ENCODE measurements at places on chromosomes 3 and 15.

- DNase-seq = no peak
Measured at GRCh38 chr15:47184908-47185801, 532.1 kb upstream of the SEMA6D start.

- no peak for DNase-seq
Measured at GRCh38 chr3:146133441-146133840, 27.5 kb downstream of the PLOD2 start.

GRCh38 chr15:75436881-75437280 is 14.6 kb downstream of the SIN3A start:
- DNase-seq = no peak

DNA sequence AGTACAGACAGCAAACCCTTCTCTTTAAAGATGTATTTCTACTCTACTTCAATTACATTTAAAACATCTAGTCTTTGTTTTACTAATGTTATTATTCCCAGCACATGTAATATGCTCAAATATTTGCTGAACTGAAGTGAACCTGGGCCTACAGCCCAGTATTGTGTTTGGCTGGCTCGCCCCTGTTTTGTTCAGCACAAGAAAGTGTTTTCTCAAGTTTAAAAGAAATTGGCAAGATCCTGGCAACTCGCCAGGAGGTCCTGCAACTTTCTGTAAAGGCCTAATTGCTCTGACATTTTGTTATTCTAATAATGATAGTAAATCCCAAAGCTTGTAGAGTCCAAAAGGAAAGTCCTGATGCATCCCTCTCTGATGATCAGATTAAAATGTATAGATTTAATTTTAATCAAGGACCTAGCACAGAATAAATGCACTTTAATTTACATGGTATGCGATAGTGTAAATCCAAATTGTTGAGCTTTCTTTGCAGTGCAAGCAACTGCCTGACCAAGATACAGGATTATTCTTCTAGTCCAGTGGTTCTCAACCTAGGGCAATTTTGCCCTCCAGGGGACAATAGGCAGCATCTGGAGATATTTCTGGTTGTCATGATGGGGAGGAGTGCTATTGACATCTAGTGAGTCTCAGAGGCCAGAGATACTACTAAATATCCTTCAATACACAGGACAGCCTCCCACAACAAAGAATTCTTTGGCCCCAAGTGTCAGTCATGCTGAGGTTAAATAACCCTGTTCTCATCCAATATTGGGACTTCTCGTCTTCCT is 35.7 kb upstream of the TMOD3 start:
- DNase-seq = no peak

DNA sequence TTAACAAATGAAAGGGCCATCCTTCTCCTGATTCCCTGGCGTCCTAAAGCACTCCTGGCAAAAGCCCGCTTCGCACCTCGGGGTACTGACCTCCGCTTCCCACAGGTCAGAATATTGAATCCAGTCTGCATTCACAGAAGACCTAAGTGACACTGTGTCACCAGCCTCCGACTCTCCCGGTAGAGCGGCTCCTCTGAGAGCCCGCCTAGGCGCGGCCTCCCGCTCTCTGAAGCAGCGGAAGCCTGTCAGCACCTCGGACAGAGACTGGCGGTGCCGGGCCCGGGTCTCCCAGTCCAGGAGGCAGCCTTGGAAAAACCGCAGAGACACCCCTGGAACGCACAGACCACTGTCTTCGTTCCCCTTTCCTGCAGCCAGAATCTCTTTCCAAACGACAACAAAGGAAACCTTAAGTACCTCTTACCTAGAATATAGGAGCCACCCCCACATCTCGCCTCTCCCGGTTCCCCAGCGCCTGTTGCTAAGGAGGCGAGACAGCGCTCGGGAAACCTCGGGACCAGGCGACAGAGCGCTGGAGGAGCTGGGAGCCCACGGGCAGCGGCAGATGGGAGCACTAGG is 1.2 kb downstream of the GABRB3 start:
- no peak for DNase-seq

DNA sequence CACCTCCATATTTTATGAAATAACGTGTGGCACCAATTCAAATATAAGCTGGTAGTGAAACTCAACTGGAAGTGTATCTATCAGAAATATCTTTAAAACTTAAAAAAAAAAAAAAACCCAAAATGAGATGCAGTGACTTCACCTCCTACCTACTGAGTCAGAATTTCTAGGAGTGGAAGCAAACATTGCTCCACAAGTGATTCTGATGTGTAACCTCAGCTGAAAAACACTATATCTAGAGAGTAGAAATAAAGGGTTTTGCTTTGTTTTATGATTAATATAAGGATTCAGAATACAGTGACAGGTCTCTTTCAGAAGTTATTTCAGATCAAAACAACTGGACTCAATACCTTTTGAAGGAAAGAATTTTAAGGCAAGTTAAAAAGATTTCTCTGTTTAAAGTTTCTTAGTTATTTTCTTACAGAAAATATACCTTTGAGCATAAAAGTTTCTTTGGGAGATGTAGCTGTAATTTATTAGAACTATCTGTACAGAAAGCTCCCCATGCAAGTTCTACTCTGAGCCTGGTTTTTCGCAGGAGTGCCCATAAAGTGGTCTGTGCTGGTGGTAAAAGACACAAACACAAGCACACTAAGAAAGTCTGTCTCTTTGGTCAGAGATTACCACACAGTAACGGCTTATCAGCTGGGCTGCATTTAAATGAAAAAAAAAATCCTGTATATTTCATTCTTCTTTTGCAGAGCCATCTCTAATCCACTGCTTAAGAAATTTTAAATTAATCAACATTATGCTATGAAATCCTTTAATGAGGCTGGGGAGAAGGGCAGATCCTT is 59.9 kb upstream of the PPIB start:
- no peak for DNase-seq

GRCh38 chr3:196938576-196938975 is 3.8 kb downstream of the NCBP2 start:
- no peak for DNase-seq

GRCh38 chr3:55300701-55301100 is 186.4 kb downstream of the WNT5A start:
- no peak for DNase-seq

DNA sequence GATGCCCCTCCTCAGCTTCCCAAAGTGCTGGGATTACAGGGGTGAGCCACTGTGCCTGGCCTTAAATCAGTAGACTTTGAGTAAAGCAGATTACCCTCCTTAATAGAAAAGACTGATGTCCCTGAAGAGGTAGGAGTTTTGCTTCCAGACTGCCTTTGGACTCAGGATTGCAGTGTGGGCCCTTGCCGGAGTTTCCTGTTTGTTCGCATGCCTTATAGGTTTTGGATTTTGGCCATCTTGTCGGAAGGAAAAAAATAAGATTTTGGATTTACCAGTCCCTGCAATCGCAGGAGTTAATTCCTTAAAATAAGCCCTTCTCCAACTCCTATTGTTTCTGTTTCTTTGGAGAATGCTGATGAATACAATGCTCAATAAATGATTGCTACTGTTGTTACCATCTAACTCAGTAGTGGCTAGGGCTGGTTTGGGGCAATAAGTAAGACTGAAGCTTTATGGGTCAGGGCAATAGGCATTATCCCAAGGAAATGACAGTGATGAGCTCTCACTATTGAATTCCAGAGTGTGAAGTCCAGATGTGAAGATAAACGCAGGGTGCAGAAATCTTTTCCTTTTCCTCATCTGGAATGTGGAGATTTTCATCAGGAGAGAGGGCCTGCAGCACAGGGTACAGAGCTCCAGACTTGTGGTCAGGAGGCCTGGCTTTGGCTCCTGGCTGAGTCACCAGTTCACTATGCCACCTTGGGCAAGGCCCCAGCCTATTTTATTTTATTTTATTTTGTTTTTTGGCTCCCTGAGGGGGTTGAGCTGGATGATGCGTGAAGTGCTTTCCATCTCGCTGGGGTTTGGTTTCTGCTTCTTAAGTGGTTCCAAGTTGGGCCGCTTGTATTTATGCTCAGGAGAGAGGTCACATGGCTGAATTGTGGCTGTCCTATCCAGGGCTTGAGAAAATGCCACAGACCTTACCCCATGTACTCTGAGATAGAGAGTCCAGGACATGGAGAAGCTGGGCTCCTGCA is 25.3 kb downstream of the FOXL2 start:
- no peak for DNase-seq

GRCh38 chr3:14531856-14532395 is 8.2 kb downstream of the GRIP2 start:
- no peak for DNase-seq

- DNase-seq = no peak
Measured at GRCh38 chr15:56963126-56963525, 44.7 kb downstream of the TCF12 start.

- no peak for DNase-seq
Measured at GRCh38 chr3:48441940-48442339, 1.9 kb downstream of the TMA7 start.

DNA sequence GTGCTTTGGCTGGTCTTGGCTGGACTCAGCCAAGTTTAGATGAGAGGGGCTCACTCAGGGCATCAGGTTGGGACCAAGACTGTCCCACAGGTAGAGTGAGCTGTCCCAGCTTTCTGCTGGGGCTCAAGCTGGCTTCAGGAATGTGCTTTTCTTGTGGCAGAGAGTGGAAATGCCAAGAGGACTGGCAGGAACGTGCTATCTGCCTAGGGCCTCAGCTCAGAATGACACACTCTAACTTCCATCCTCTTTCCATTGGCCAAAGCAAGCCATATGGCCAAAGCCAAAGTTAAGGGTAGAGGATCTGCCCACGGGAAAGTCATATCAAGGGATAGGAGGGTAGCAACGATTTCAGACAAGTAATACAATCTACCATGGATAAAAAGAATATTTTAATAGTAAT is 178.8 kb downstream of the ABHD5 start:
- no peak for DNase-seq

DNA sequence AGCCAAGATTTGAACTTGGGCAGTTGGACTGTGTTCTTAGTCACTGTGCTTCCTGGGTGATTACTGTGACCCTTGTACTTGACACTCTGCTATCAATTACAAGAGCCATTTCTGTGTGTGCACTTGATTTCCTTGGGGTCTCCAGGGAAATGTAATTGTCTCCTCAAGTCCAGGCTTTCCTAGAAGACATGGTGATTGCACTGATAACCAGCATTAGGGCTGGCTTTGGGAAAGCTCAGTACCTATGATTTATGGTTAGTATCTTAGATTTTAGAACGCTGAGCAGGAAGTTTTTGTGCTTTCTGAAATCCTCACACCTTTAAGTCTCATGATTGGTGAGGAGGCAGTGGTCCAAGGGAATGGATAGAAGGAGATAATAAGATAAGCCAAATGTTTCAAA is 1.6 kb upstream of the CLDN11 start:
- no peak for DNase-seq

DNA sequence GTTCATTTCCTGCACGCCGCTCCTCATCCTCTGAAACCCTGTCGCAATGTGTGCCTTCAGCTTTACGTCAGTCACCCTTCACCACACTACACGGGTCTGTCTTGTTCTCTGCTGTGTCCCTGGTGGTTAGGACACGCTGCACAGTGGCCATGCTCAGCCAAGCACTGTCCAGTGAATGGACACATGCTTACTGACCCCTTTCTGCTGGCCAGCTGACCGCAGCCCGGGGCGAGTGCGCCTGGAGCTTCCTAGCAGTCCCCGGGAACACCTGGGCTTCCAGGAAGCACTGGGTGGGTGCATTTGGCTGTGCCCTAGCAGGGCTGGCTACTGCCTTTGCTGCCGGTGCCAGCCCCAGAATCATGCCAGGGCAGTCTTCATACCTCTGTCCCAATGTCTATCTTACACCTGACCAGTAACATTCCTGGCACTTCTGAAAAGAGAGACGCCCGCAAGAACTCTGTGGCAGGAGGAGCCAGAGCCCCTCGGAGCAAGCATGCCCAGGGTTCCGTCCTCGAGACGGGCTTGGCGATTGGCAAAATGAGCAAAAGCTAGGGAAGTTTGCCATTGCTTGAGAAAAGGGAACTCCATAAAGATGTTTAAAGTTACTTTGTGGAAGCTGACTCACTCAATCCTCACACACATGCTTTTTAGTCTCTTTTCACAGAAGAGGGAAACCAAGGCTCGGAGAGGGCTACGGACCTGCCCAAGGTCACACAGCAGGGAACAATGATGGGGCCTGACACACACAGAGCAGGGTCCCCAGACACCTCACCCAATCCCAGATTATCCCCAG is 15.7 kb upstream of the ZXDC start:
- DNase-seq = no peak

GRCh38 chr3:56296361-56296760 is 171.9 kb downstream of the ERC2 start:
- no peak for DNase-seq

GRCh38 chr3:126051234-126051633 is 32.7 kb downstream of the SLC41A3 start:
- DNase-seq = no peak

GRCh38 chr3:74443102-74443501 is 171.4 kb downstream of the CNTN3 start:
- DNase-seq = no peak

GRCh38 chr15:67917037-67917436 is 77.2 kb upstream of the RNU6-1 start:
- no peak for DNase-seq

DNA sequence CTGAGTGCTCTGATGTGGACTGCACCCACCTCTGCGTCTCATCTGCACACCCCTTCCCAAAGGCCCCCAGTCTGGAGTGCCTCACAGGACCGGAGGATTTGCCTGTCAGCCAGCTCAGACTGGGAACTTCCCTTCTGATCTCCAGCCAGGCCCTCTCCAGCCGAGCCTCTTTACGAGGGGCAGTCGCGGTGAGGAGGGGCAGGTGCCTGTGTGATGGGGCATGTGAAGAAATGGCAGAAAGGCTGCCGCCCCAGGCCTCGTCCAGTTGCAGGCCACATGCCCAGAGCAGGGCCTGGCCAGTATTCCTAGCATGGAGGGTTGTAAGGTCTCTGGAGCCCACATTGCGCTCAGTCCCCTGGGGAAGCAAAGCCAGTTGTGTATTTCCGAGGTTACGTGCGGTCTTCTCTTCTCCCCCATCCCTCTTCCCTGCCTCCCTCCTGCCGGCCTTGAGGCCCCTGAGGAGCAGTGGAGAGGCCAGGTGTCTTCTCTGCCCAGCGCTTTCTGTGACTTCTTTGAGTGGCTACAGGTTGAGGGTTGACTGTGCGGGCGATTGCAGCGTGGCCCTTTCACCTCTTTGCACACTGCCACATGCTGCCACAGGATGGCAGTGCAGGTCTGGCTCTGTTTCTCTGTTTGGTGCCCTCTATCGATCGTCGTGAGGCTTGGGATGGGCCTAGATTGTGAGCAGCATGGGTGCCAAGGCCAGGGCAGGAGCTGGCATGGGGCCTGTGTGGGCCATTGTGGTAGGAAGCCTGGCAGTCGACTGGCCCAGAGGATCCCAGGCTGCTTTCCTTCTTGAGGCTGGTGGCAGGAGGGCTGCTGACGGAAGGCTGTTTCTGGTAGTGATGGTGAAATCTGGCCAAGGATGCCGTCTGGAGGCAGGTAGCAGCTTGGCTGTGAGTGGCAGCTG is 5.3 kb downstream of the CLK3 start:
- DNase-seq = no peak

Measured in stimulated activated CD8-positive, alpha-beta memory T cell treated with anti-CD3 and anti-CD28 coated beads, Interleukin-2, amount 100 ng/mL, for 1 hour (primary cell).